ENCODE measurements at places on chromosomes 11 and 22.

DNA sequence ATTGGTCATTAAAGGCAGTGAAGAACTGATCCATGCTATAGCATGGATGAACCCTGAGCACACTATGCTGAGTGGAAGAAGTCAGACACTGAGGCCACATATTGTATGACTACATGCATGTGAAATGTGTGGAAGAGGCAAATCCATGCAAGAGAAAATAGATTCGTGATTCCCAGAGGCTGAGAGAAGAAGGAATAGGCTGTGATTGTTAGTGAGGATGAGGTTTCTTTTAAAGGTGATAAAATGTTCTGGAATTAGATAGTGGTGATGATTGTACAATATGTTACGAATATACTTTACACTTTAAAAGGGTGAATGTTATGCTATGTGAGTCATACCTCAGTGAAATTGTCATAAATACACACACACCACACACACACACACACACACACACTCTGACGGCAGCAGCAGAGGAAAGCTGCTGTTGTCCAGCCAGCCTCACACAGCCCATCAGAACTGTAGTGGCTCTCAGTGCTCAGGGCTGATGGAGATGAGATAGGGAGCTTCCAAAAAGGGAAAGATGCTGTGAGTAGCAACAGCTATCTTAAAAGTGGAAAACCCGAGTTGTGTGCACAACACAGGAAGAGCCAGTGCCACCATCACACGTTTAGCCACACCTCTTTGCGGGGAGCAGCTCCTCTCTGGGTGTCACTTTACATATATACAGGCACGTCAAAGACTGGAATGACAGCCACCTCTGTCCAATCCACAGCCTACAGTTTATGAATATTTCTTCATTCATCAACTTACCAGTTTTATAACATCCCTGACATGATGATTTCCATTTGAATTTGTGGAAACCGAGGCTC, 153.0 kb downstream of the SPATA19 start:
- DNase-seq: no peak

DNA sequence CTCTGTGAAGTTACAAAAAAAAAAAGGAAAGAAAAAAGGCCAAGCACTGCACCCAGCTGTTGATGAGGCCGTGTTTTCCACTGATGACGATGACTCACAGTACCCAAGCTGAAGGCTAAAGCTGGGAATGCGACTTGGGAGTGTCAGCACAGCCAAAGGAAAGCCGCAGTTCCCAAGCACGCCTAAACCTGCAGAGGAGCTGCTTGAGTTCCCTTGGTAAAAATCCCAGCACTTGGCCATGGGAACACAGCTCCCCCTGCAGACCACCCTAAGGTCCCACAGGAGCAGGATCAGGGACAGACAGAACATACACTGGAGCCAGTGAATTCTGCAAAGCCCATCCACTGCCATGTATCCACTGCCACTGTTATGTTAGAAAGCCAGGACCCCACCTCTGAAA, 39.9 kb downstream of the SERGEF start:
- peak; percentile 39 for DNase-seq

DNA sequence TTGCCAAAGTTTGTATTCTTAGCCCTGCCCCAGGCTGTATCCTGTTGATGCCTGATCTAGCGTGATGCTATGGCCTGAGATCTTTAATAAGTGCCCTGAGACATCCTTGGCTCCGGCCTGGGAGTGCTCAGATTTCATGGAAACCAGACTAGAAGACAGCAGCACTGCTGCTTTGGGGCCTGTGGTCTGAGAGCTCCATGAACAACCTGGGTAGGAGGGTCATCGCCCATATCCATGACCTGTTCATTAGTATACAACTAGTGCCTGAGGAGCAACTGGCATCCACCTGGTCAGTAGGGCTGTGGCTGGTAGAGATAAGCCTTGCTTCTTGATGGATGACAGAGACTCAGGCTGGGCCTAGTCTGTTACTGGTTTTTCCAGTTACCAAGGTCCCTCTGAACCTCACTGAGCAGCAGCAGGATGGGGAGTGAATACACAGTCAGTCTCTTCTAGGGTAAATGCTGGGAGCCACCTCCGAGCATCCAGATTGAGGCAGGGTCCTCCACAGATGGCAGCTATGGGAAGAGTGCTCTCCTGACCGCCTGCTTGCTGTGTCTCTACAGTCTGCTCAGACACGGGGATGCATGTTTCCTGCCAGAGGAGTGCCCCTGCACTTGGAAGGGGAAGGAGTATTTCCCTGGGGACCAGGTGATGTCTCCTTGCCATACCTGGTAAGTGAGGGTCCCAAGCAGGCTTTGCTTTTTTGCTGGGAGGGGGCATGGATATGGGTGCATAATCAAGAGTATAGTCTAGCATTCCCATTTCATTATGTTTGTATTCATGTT, 39.0 kb downstream of the OTOG start:
- DNase-seq: no peak

DNA sequence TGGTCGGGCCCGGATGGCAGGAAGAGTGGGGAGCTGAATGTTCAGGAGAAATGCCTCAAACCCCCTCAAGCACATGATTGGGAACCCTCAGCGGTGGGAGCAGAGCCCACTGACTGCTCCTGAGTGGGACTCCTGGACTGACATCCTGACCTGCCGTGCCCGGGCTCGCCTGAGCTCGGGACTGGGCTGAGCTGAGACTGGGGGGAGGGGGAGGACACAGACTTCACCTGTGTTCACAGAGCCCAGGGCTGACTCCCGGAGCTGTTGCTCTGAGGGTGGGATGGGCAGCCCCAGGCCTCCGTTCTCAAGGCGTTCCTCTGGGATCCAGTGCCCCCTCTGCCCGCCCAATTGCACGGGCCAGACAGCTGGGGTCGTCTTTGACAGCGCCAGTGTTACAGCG, 24.6 kb downstream of the DAGLA start:
- DNase-seq: no peak

DNA sequence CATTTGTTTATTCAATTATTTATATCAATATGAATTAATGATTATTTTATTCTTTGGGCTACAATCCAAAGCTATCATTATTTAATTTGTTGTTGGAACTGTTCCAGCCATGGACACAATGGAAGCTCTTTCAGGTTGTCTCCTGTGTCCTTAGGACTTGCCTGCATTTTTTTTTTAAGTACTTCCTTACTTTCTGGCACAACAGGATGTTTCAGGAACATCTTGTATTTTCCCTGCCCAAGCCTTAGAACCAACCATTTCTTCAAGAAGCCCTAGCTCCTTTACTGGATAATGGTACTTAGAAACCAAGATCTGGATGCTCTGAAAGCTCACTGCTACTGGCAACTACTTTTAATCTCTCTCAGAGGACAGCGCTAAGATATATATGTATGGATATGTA, 57.8 kb upstream of the CLNS1A start:
- DNase-seq: no peak

GRCh38 chr22:27183474-27183873, 526.1 kb downstream of the MIAT start:
- DNase-seq: no peak

DNA sequence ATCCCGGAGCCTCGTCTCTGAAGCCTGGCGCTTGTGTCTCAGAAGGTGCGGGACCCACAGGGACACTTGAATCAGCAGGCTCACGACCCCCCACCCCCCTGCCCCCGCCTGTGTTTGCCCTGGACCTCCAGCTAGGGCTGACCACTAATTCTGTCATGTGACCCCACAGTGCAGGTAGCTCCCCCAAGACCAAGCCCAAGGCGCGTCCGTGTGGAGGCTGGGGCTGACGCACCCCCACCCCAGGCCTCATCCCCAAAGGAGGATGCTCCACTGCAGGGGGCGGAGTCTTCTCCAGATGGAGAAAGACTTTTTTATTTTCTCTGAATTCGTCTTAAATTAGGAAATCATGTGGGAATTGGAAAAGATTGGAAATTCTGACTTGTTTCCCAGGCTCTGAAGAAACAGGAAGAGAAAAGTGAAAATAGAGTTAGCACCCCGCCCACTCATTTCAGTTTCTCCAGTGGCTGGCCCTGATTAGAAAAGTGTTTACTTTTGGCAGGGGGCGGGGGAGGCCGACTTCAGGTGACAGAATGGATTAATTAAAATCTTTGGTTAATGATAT, 1.0 kb upstream of the RELA start:
- DNase-seq: no peak

- no peak for DNase-seq
Measured at GRCh38 chr22:45537734-45538181, 35.1 kb downstream of the FBLN1 start.

DNA sequence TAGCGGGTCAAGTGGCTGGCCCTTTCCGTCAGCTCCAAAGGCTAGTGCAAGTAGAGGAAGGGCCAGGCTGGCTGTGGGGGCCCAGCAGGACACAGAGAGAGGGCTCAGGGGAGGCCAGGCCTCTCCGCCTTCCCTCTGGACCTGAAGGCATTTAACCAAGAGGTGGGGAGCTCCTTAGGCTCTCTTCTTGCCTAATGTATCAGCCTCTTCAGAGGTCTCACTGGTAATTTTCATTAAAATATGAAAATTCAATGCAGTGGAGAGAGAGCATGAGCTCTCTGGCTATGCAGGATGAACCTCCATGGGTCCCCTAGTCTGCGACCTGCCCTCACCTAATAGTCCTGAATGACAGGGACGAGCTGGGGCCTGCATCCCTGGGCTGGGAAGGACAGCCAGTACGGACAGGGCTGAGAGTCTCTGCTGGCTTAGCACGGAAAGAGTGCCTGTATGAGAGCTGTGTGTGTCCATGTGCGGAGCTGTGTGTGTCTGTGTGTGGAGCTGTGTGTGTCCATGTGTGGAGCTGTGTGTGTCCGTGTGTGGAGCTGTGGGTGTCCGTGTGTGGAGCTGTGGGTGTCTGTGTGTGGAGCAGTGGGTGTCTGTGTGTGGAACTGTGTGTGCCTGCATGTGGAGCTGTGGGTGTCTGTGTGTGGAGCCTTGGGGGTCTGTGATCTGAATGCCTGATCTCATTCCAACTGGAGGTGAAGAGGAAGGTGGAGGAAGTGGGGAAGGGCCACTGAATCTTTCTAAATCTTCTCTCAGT, 2.4 kb downstream of the ALX4 start:
- DNase-seq: no peak

DNA sequence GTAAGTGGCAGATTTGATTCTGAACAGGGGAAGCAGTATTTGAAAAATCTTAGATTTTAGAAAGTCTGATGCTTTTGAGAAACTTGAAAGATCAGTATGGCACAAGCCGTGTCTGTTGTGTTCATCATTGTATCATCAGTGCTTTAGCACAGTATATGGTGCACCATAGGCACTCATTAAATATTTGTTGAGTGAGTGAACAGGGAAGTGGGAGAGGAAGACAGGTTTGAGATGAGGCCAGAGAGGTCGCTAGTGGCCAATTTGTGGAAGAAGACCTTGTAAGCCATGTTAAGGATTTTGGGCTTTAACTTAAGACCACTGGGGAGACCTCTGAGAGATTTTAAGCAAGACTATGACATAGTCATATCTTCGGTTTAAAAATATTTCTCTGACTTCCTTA, 12.9 kb downstream of the CHEK1 start:
- no peak for DNase-seq

GRCh38 chr11:2998073-2998850, 6.1 kb upstream of the NAP1L4 start:
- DNase-seq: no peak

- peak; percentile 36 for DNase-seq
Measured at GRCh38 chr11:128174465-128175291, 412.7 kb downstream of the ETS1 start.

DNA sequence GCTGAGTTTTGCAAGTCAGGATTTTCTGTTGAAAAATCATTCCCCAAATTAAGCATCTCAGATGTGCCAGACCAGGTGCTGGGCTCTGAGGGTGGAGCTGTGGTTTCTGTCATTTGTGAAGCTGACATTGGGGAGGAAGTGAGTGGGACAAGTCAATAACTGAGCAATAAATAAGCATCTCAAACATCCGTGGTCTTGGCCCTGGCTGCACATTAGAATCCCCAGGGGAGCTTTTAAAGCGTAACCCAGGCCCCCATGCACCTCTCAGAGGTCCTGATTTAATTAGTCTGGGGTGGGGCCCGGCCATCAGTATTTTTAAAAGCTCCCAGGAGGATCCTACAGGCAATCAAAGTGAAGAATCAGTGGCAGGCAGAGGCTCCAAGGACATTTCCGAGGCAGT, 420.0 kb downstream of the MN1 start:
- DNase-seq: no peak

- no peak for DNase-seq
Measured at GRCh38 chr11:125593114-125593820, 615 bp downstream of the STT3A start.

Measured in HS-27A (cell line).